ENCODE measurements at places on chromosomes 11 and 22.

- DNase-seq = peak; percentile 87
Measured at GRCh38 chr11:1546536-1547466, 25.3 kb downstream of the DUSP8 start.

DNA sequence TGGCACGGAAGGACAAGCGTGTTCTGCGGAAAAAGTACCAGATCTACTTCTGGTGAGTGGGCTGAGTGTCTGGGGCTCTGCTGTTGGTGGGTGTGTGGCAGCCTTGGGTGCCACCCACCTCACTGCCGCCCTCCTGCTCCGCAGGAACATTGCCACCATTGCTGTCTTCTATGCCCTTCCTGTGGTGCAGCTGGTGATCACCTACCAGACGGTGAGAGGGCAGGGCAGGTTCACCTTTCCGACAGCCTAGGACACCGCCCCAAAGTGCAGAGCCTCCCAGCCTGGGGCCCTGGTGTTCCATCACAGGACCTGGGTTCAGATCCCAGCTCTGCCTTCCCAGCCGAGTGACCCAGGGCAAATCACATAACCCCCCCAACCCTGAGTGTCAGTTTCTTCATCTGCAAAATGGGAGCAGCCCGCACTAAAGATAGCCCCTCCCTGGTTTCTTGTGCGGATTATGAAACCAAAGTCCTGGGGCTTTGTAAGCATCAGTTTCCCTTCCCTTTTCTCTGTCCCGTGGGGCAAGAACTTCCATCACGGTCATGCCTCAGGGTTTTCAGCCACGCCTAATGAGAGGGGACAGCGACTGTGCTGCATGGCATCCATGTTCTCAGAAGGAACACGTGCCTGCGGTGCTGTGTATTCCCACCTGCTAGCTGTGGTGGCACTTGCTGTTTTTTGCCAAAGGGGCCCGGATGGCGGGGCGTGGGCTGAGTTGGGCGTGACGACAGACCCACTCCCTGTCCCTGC is 9.8 kb upstream of the TAGLN start:
- DNase-seq = no peak

DNA sequence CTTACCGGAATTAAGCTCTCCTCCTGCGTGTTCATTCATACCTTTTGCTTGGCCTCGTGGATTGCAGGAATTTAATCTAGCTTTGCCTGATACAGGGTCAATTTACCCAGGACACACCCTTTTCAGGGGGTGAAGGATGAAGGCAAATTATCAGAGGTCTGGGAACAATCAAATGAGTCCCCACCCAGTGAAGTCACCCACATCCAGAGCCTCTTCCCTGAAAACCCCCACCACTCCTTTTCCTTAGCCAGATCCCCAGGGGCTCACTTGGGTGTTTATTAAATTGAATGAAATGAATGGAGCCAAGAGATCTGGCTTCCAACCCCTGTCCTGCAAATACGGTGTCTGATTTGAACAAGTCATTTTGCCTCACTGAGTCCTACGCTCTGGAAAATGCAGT is 31.0 kb upstream of the LIPT2 start:
- DNase-seq = no peak

DNA sequence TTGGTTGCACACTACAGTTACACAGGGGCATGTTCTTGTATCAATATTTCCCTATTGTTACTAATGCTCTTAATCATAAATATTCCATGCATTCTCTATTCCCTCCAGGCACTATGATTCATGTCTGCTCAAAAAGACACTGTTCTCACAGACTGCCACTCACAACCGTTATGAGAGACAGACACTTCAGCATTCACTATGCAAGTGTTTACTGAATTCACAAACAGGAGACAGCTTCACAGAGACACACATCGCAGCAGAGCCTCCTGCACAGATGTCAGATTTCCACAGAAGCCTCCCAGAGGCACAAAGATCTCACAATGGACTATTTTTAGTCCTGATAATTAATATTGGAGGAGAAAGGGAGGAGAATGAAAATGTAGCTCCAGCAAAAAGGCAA is 930.4 kb downstream of the OPCML start:
- no peak for DNase-seq

GRCh38 chr11:12696911-12697581 is 22.8 kb downstream of the TEAD1 start:
- DNase-seq = no peak

- DNase-seq = no peak
Measured at GRCh38 chr22:39428597-39429071, 28.2 kb upstream of the MGAT3 start.

DNA sequence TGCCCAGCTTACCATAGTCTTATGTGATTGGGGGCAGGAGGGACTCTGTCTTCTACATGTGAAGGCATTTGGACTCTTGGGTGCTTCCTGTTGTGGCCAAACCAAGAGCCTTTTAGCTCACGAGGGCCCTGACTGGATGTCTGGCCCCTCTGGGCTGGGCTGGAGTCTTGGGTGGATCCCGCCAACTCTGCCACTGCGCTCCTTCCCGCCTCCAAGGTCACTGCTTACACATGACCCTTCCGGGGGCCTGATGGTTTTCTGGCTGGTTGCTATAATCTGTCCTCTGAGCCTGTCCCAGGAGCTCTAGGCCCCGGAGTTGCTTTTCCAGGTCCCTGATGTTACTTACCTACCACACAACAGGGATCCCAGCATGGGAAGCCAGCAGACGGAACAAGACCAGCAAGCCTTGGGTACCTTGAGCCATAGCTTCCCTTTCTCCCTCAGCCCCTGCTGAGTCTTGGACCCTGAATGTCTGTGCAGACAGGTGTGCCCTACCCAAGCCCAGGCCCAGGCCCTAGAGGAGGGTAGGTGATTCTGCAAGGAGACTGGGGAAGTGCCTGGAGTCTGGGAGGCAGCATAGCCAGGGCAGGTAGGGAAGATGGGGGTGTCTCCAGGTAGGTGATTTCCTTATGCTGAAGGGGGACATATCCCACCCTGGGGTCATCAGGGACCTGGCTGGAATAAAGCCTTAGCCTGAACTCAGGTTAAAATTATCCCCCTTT is 100.3 kb downstream of the TSPAN18 start:
- DNase-seq = no peak

GRCh38 chr11:28106353-28107043 is 1.5 kb downstream of the KIF18A start:
- no peak for DNase-seq

GRCh38 chr22:27554106-27554811 is 247.3 kb downstream of the MN1 start:
- DNase-seq = peak; percentile 63

DNA sequence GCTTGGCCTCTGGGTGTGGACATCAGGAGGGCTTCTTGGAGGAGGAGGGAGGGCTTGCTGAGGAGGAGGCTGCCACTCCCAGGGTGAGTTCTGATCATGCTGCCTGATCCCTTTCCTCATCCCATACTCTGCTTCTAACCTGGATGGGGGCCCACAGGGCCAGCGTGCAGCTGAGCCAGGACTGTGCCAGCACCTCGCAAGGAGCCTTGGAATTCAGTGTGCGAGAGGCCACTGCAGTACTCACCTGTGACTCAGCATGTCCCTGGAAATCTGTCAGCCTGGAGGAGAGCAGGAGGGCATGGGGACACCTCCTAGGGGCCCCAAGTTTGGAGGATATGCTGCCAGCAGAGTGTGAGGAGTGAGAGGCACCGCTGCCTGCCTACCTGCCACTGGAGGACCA is 4.2 kb upstream of the GAB4 start:
- no peak for DNase-seq

GRCh38 chr11:113907681-113908080 is 3.1 kb downstream of the HTR3B start:
- no peak for DNase-seq

DNA sequence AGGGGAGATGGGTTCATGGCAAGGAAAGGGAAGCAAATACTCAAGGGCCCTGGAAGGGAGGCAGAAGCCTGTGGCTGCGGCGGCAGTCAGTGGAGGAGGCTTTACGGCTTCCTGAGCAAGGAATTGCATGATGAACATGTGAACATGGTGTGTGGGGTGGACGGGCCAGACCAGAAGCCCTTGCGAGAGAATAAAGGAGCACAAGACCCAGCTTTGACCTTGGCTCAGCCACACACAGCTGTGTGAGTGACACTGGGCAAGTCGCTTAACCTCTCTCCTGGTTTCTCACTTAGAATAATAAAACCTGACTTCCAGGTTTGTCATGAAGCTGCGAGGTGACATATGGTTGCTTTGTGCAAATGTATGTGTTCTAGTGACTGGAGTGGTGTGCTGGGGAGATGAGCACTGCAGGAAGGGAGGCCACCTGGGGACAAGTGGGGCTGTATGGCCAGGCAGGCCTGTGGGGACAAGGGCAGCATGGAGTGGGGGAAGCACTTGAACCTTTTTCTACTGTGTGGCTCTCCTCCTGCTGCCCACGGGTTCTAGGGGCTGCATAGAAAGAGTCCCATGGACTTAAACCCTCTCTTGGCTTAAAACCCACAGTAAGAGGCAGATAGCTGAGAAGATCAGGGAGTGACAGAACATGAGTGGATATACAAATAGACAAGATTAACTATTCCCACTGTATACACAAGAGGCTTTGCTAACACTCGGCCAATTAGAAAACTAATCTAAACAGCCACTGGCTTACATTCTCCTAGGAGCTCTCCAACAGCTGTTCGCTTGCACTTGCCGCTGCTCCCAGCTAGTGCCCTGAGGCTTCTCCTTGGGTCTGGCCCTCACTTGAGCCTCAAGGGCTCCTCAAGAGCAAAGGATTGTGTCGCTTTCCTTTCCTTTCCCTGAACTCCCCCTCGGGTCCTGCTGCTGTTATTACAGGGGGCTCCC is 67.3 kb upstream of the CDON start:
- DNase-seq = peak; percentile 11

- no peak for DNase-seq
Measured at GRCh38 chr22:23113847-23114720, 27.7 kb downstream of the RSPH14 start.
